ENCODE measurements at places on chromosomes 16 and 17.

DNA sequence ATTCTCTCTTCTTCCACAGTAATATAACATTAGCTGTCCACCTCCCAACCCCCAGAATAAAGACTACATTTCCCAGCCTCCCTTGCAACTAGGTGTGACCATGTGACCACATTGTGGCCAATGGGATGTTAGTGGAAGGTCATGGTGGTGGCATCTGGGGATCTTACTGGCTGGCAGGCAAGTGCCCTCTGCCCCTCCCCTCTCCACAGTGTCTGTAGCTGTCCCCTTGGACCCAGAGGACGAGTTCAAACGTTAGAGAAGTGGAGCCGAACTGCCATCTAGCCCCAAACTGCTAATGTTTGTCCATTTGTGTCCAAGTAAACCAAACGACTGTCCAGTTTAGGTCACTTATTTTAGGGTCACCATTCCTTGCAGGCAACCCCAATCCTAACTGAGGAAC is 26.6 kb upstream of the KCNG4 start:
- peak; percentile 17 for DNase-seq

- no peak for DNase-seq
Observed at GRCh38 chr16:9820476-9821246, 361.6 kb downstream of the GRIN2A start.

DNA sequence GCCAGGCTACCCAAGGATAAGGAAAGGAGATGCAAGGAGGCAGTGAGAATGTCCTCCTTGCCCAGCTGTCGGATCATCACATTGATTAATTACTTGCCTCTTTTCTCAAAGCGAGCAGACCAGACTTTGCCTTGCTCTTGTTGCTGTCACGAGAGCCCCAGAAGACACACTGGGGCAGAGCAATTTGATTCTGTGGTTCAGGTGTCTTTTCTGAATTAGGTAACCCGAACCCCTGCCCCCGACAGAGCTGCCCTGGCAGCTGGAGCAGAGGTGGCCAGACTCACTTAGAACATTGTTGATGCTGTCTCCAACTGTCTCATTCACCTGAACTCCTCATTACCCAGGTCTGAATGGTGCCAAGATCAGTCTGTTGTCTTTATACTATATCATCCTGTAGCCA is 34.3 kb downstream of the VAT1L start:
- DNase-seq, result no peak

DNA sequence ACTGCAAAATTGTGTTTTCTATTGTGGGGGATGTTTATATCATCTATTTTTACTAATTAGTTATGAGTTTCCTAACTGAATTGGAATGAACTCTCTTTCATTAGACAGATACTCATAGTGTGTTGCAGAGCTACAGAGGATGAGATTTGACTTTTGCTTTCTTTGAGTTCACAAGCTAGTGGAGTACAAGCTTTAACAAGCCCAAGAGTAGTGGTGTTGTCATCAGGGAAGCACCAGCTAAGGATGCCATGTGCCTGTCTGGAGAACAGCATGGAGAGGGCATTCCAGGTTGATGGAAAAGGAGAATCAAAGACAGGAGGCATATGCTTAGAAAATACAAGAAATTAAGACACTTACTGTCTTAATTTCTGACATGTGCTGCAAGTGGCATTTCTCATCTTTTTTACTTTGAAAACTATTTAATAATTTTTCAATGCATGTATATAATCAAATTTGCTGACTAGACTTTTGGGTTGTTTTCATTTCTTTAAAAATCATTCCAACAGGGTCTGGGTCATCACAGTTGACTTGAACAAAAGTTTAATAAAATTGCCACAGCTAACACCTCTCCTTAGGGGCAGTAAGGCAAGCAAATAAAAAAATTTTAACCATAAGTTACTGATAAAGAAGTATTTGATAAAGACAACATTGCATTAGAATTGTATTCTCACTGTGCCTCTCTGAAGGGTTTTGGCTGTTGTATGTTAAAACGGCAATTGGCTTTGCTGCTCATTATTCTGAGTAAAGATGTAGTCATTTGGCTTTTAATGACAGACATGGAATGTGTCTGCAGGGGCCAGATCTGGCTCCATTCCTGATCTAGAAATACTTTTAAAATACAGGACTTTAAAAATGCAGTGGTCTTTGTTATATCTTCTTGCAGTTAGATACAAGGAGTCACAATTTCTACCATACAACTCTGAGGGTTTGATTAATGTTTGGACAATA is 323.7 kb upstream of the CDH11 start:
- DNase-seq, result no peak

- DNase-seq, result no peak
Observed at GRCh38 chr16:86638642-86639041, 60.3 kb downstream of the FOXL1 start.

DNA sequence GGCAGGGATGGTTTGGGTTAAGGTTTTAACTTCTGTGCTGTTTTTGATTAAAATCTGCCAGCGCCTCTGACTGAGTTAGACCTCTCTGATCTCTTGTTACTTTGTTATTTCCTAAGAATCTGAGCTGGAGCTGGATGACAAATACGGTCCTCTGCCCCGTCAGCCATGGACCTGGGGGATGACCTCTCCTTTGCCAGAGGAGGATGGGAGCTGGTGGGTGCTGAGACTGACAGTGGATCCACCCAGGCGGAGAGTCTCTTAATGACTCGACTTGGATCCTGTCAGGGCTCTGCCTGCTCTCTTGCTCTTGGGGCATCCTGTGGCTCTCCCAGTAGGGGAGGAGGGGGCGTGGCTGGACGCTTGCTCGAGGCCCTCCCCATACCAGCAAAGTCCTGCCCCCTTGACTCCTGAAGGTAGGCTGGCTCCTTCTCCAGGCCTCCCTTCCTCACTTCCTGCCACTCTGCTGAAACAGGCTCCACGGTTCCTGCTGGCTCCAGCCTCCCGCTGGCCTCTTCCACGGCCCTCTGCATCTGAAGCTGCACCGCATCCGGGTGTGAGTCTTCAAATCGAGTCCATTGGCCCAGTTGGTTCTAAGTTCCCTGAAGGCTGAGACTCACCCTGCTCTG is 24.8 kb upstream of the MAP3K14 start:
- peak; percentile 47 for DNase-seq

GRCh38 chr16:1162701-1163566 is 10.0 kb downstream of the CACNA1H start:
- DNase-seq, result no peak

GRCh38 chr17:55436224-55437158 is 14.9 kb upstream of the MMD start:
- DNase-seq, result no peak

- DNase-seq, result no peak
Observed at GRCh38 chr17:31535581-31535981, 144.1 kb downstream of the RAB11FIP4 start.

GRCh38 chr17:8687737-8688466 is 56.7 kb downstream of the CCDC42 start:
- no peak for DNase-seq

DNA sequence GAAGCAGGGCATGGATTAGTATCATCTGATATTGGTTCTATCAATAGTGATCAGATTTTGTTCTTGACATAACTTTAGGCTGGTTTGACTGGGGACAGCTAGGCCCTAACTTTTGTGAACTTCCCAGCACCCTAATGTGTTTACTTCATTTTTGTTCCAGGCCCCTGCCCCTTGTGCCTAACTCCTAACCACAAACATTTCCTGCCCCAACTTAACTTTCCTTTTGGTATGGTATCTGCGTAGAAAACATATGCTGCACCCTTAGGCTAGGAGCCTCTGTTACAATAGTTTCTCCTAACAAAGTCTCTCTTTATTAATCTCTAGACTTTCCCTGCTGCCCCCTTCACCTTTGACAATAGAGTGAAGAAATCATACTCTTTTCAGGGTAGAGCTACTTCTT is 2.5 kb downstream of the ADPRM start:
- peak; percentile 17 for DNase-seq

GRCh38 chr17:10021272-10021984 is 116.4 kb upstream of the RCVRN start:
- DNase-seq, result no peak

- DNase-seq, result no peak
Observed at GRCh38 chr16:68022278-68022727, 729 bp downstream of the DDX28 start.

GRCh38 chr17:57077000-57077399 is 8.0 kb upstream of the AKAP1 start:
- no peak for DNase-seq

- no peak for DNase-seq
Observed at GRCh38 chr16:7324321-7324720, 8.3 kb upstream of the RBFOX1 start.

GRCh38 chr17:65294181-65294719 is 157.1 kb downstream of the RGS9 start:
- peak; percentile 38 for DNase-seq

DNA sequence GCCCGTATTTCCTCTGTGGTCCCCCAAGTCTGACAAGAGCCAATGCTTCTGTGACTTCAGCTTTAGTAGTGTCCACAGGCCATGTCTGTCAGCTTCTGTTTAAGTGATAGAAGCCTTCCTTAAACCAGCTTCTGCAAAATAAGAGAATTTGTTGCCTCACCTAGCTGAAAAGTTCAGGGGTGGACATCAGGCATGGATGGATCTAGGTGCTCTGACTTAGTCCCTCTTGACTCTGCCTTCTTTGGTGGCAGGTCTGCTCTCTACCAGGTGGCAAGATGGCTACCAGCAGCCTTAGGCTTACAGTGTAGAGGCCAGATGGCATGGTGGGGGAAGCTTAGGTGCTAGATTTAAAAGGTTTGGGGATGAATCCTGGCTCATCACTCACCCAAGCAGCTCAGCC is 33.7 kb downstream of the KATNIP start:
- no peak for DNase-seq

- DNase-seq, result no peak
Observed at GRCh38 chr16:57601801-57602478, 26.5 kb upstream of the ADGRG1 start.

DNA sequence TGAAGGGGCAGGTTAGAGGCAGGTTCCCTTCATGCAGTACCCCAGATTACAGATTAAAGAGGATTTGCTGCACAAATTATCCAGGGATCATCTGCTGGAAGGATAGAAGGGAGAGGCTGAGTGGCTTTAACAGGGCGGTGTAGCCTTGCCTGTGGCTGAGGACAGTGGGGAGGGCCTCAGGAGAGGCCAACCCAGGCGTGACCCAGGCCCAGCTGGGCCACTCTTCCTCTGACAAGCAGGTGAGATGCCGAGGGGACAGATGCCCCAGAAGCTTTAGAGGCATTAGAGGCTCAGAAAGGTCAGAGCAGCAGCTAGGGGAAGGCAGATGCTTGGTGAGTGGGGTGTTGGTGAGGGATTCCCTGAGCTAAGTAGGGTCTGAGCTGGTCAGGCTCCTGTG is 18.1 kb upstream of the MTMR4 start:
- DNase-seq, result no peak

- DNase-seq, result no peak
Observed at GRCh38 chr16:78446992-78447563, 347.6 kb downstream of the WWOX start.

DNA sequence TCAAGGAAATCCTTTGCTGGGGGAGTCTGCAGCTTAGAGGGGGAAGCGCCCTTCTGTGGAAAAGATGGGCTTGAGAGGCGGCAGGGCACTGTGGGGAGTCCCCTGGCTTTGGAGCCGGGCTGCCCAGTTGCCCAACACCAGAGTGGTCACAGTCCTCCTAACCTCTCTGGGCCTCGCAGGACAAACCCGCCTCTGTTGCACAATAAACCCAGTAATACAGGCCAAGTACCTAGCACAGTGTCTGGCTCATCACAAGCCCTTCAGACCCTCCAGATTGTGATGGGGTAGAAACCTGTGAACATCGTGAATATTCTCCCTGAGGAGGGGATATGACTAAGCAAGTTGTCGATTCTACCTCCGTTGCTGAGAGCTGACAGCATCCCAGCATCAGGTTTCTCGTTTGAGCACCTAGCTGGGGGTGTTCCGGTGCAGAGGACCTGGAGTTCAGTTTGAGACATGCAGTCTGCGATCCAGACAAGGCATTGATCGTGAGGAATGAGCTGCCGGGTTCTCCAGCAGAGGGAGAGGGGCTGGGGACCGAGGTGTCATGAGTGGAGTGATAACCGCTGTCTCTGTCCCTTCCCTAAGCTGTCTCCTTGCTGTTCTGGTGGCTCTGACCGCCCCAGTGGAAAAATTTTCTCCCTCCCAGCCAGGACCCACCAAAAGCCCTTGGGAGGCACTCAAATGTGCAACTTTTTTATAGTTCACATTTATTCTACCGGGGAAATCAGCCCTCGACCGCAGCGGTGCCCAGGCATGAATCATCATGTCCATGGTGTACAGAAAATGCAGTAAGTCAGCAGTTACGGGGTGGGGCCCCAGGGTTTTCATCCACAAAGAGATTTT is 161.9 kb downstream of the WSCD1 start:
- peak; percentile 17 for DNase-seq

GRCh38 chr16:70454222-70455034 is at the start of gene FCSK:
Gene FCSK (plus strand): TSS chr16:70454595. CDS start chr16:70463191, 8,596 bp downstream.
- DNase-seq, result no peak

GRCh38 chr16:75250089-75250808 is 1.2 kb downstream of the BCAR1 start:
- DNase-seq, result no peak

DNA sequence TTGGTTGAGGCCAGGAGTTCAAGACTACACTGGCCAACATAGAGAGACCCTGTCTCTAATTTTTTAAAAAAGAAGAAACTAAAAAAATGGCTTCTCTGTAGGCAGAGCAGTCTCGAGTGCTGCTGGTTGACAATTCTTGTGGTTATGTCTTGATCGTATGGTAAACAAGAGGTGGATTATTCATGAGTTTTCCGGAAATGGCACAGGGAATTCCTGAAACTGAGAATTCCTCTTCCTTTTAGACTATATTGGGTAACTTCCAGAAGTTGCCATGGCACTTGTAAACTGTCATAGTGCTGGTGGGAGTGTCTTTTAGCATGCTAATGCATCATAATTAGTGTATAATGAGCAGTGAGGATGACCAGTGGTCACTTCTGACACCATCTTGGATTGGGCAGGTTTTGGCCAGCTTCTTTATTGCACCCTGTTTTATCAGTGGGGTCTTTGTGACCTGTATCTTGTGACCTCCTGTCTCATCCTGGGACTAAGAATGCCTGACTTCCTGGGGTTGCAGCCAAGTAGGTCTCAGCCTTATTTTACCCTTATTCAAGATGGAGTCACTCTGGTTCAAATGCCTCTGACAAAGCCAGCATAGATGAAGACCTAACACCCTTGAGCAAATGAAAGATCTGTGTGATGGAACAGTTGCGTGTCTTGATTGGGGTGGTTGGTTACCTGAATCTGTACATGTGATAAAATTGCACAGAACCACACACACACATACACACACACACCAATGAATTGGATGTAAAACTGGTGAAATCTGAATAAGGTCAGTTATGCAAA is 30.2 kb downstream of the BMERB1 start:
- DNase-seq, result no peak

DNA sequence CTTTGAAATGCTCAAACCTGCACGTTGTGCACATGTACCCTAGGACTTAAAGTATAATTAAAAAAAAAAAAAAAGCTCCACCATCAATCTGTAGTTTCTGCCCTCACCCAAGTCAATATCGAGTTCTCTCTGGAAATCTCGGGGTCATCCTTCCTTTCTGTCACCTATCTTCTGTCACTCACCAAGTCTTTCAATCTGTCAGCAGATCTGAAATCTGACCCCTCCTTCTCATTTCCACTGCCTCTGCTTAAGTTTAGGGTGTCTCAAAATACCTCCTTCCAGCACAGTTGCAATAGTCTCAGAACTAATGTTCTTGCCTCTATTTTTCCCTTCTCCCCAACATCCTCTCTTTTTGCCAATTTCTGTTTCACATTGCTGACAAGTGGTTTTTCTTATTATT is 32.3 kb downstream of the FTO start:
- DNase-seq, result no peak

GRCh38 chr16:22664132-22664531 is 149.8 kb upstream of the HS3ST2 start:
- no peak for DNase-seq
